ENCODE measurements at places on chromosomes 1 and 21.

DNA sequence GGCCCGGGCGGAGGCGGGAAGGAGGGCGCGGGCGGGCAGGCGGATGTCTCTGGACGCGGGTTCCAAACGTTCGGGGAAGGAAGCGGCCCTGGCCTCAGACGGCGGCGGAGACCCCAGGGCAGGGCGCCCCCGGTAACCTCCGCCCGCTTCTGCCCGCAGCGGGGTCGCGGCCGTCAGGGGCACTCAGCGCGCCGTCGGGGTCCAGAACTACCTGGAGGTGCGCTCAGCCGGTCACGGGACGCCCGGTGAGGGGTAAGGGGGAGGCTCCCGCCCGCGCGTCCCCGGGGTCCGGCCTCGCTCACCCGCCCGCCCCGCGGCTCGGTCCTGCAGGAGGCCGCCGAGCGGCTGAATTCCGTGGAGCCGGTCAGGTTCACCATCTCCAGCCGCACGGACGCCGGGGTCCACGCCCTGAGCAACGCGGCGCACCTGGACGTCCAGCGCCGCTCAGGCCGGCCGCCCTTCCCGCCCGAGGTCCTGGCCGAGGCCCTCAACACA, 406 bp downstream of the PUSL1 start:
- no peak for DNase-seq

DNA sequence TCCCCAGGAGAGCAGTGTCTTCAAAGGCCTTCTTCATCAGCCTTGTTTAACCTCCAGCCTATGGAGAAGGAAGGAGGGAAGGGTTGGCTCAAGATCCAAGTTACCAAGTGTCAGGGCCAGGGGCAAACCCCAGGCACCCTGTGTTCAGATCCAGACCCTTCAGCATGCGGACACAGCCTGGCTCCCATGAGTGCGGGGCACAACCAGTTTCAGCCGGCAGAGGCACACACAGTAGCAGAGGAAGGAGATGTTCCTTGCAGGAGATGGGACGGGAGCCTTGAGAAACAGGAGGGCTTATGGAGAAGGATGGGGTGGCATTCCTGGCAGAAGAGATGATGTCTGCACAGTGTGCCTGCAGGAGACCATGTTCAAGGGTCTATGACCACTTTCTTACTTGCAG, 161.7 kb upstream of the EDN2 start:
- no peak for DNase-seq

DNA sequence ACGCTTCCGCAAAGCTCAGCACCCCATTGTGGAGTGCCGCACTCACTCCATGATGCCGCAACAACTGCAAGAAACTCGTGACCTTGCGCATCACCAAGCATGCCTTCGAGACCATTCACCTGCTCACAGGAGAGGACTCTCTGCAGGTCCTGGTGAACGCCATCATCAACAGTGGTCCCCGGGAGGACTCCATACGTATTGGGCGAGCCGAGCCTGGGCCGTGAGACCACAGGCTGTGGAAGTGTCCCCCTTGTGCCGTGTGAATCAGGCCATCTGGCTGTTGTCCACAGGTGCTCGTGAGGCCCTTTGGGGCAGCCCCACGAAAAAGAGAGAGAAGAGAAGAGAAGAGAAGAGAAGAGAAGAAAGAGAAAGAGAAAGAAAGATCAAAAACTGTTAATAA, 23.2 kb downstream of the SPATA45 start:
- DNase-seq, result no peak

GRCh38 chr1:114258633-114259032, 105.0 kb upstream of the SYT6 start:
- DNase-seq, result no peak

GRCh38 chr1:157658571-157658970, 42.0 kb downstream of the FCRL3 start:
- no peak for DNase-seq

GRCh38 chr1:33350611-33351280, 29.8 kb upstream of the A3GALT2 start:
- DNase-seq, result no peak

GRCh38 chr1:54962612-54963395, 17.6 kb upstream of the TMEM61 start:
- DNase-seq, result no peak

DNA sequence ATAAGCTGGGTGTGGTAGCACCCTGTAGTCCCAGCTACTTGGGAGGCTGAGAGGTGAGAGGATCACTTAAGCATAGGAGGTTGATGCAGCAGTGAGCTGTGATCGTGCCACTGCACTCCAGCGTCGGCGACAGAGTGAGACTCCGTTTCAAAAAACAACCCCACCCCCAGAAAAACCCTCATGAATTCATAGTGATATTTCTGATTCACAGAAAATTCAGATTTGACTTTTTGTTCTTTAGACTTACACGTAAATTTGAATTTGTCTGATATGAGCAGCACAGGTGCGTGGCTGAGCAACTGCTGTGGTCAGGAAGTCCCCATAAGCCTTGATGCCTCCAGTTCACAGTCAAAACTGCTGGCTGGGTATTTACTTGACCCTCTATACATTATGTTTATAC, 10.0 kb upstream of the MORC3 start:
- peak; percentile 8 for DNase-seq

- DNase-seq, result no peak
Measured at GRCh38 chr1:244451539-244451950, at the start of gene ADSS2. ADSS2 (minus strand) TSS chr1:244451909; CDS start chr1:244451817, 92 bp downstream.

DNA sequence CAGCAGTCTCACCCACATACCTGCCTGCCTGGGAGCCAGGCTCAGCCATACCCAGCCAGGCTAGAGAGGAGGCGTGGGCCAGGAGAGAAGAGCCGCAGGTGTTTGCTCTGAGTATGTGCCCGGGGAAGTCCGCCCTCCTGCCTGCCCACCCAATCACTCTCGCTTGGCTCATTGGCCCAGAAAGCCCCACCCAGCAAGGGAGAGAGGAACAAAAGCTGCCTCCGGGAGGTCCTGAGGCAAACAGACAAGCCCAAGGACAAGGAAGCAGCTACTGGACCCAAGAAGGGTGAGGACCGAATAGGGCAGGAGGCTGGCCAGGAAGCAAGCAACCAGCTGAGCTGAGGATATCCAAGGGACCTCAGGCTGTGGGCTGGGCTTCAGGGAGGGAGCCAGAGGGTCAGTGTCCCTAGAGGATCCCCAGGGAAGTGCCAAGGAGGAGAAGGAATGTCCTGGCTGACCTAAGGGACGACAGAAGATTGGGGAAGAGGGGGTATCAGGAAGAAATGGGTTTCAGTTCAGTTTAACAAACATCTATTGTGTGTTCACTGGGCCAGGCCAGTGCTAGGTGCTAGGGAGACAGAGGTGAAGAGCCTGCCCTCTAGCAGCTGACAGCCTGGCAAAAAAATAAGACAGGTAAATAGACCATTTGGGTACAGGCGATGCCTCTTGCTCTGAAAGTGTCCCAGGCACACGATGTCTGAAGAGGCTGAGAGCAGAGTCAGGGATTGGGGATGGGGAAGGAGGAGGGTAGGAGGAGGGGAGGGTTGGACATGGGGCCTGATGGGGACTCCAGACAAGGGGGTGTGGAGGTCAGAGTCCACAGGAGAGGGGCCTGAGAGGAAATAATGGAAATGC, at the start of gene GJB4:
GJB4 (plus strand) TSS at position 238 of the 855 bp plus-strand sequence. CDS start 1,515 bp downstream, outside the sequence.
- no peak for DNase-seq

DNA sequence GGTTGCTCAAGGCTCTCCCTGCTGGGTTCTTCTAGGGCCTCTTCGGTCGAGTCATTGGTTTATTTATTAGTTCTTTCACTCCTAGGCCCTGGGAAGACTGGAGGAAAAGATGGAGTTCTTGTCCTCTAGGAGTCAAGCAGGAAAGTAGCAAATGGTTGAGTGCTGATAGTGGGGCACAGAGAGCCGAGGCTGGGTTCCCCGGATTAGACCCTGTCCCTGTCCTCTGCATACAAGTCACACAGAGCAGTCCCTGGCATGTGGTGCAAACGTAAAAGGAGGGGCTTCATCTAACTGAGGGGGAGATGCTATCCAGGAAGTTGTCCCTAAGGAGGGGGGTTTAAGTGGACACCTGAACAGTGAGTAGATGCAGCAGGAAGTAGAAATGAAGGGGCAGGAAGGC, 19.2 kb upstream of the KCNE2 start:
- no peak for DNase-seq

DNA sequence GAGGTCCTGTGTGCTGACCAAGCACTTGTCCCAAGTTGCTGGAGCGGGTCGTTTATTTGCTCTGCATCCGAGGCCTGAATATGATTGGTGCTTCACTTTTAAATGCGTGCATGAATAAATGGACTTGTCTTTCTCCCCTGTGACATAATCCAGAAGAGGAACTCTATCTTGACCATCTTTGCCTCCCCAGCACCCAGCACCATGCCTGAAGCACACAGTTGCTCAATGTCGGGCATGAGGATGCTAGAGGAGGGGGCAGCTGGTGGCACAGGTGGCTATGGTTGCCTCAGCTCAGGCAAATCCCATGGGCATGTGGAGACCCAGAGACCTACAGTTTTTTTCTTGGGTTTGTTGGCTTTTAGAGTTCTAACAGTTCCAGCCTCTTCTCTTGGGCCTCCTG, 142.6 kb downstream of the KAZN start:
- no peak for DNase-seq

DNA sequence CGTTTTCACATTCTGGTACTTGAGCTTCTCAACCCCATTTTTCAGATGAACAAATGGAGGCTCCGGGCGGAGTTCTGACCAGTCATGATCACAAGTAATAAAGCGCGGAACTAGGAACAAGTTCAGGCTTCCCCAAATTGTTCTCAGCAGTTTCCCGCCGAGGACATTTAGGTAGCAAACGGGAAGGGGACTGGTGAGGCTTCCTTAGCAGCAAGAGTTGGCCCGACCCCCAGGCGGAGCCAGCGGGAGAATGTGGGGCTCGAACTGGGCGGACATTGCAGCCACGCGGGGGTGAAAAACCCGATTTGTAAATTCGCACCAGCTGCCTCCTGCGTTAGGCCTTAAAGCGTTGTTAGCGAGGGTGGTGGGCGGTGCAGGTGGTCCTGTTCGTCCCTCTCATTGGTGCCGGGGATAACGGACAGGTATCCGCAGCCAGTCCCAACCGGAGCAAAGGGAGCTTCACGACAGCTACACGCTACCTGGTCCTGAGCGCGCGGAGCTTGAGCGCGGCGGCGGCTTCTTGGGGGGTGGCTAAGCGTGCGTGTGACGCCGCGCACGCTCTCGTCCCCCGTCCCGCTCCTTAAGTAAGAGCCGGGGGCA, 15.3 kb downstream of the SEMA6C start:
- DNase-seq, result peak; percentile 53

GRCh38 chr1:151936653-151937052, 27.3 kb upstream of the THEM4 start:
- DNase-seq, result no peak

GRCh38 chr21:41948078-41948895, 5.5 kb downstream of the C2CD2 start:
- no peak for DNase-seq

DNA sequence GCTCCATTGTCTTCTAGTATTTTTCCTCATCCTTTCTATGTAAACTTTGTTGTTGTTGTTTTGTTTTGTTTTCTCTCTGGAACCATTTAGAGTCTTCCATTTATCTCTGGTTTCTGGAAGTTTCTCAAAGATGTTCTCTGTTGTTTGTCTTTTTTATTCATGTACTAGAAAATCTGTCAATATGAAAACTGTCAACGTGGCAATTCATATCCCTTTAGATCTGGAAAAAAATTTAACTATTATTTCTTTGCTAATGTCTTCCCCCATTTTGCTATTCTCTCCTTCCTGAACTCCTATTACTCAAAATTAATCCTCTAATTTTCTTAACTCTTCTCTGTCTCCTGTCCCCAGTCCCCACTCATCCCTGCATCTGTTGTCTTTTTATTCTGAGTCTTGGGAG, 55.9 kb upstream of the LRRN2 start:
- DNase-seq, result no peak

DNA sequence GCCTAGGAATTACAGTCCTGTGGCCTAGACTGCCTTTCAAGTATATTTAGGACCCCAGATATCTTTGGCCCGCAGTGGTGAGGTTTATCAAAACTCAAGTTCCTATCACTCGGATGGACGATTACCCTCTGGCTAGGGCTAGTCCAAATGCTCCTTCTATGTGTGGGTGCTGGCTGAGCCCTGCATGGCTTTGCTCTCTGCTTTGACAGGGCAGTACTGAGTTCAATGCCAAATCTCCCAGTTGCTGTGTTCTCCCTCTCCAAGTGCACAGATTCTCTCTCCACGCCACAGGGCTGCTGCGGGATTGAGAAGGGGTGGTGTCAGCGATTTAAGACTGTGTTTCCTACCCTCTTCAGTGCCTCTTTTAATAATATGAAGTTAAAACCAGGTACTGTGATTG, 97.0 kb downstream of the LHX4 start:
- DNase-seq, result no peak

All from activated T-helper 9 cell treated with anti-CD3 and anti-CD28 coated beads, Interleukin-2, amount 50 U/mL, for 16 hours (primary cell).